Fibroblast of lung (primary cell): ENCODE measurements at places on chromosomes 16 and 17.

- DNase-seq = no peak
These were observed 197.7 kb upstream of the CIBAR2 start for GRCh38 chr16:85309656-85310587.

DNA sequence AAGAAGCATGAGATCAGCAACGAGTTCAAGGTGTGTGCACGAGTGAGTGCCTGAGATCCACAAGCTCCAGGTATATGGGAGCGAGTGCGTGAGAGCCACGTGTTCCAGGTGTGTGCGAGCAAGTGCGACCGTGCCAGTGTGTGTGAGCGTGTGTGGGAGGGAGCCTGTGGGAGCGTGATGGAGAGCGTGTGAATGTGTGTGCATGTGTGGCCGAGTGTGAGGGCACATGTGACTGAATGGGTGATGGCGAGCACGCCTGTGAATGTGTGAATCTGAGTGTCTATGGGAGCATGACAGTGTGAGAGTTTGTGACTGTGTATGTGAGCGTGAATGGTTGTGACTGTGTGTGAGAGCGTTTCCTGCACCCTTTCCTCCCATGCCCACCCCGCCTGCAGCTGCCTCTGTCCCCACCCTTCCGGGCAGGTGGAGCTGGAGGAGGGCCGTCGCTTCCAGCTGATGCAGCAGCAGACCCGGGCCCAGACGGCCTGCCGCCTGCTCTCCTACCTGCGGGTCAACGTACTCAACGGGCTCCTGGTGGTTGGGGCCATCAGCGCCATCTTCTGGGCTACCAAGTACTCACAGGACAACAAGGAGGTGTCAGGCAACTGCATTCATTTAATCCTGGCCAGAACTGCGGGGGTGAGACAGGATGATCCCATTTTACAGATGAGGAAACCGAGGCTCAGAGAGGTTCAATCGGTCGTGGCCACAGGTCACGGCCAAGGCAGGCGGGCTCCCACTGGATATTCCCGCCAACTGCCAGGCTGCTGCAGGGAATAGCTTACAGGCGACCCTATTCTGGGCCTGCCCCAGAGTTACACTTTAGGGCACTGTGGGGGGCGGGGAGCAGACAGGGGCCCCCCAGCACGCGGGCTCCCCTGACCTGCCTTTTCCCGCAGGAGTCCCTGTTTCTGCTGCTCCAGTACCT is 3.7 kb downstream of the TMC8 start:
- no peak for DNase-seq

- no peak for DNase-seq
These were observed 14.9 kb upstream of the B4GALNT2 start for GRCh38 chr17:49117587-49118230.

DNA sequence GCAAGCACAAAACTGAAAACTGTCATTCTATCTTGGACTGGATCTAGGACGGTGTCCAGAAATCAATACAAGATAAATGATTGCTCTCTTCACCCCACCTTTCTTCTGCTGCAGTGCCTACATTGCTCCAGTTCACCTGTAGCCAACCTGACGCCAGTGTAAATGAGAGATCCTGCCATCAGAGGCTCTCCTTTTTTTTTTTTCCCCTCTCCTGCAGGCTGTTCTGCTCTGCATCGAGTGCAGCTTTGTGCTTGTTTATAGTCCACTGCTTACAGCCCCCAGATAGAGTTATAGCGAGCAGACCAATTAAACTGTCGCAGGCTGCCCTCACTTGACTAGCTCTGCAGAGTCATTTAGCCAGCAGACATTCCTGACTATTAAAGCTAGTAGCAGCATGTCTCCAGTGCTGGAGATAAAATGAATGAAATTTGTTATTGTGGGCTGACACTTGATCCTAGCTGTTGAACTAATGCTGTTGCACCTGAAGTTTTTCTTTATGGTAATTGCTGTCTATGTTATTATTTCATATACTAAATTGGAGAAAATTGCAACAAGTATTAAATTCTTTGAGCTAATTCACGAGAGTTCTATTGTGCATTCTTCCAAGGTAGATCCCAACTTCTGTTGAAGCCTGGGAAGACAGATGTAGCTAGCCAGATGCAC is 257.1 kb downstream of the FTO start:
- DNase-seq = no peak

DNA sequence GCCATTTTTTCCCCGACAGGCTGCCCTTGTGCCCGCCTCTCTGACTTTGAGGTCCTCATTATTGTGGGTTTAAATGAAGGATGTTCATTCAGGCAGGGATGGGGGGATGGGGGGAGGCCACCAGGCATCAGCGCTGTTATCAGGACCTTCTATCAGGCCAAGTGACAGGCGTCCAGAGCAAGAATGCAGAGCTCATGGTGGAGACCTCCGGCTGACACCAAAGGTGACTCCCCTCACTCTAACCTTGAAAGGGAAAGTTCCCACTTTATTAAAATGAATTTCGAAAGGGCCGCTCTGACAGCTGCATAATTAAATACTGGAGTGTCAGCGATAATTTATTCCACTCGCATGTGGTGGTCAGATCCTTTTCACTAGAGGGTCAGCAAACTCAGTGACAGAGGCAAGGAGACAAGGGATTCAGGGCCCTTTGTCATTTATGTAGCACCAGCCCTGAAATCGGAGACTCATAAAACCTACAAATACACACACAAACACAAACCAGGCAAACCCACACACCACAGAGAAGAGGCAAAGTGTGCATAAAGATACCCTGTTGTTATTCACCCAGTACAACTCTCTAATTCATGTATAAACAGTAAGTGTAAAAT is 436.0 kb downstream of the MAF start:
- no peak for DNase-seq

GRCh38 chr16:2299915-2300192 is 31.9 kb upstream of the RNPS1 start:
- DNase-seq = no peak

DNA sequence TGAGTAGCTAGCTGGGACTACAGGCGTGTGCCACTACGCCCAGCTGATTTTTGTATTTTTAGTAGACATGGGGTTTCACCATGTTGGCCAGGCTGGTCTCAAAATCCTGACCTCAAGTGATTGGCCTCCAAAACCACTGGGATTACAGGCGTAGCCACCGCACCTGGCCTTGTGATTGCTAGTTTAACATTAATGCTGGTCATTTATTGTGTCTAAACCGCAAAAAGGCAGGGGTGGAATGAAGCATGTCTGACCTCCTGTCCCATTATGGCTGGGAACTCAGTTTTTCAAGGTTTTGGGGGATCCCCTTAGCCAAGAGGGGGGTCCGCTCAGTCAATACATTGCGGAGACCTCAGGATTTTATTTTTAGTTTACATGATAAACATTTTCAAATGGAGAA is 10.7 kb upstream of the CNGB1 start:
- DNase-seq = no peak

DNA sequence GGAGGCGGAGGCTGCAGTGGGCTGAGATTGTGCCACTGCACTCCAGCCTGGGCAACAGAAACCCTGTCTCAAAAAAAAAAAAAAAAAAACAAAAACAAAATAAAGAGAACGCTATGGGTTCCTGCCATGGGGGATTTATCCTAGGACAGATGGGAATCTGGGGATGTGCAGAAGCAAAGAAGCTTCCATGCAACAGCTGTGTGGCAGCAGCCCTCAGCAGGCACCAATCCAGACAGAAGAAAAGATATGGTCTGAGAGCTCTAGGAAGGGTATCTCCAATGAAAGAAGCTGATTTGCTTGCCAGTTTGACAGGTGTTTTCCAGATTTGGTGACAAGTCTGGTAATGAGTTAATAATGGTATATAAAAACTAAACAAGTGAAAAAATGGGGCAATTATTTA is 11.6 kb downstream of the MYO19 start:
- no peak for DNase-seq
